ENCODE measurements at places on chromosomes 2 and 18. TPM values are rescaled to one million over a fixed set of nuclear protein-coding genes. Genes with fewer than 3 reads are reported as not detected.

The TMEM17 gene
- 7.6 TPM for total RNA-seq

The CABLES1 gene
- total RNA-seq = 10.0 TPM

The ACVR1C gene
- total RNA-seq = 0.04 TPM

The LYPD6 gene
- total RNA-seq = 1.1 TPM

The LRP2 gene
- total RNA-seq = not detected

The IL36A gene
- not detected for total RNA-seq

The NFATC1 gene
- total RNA-seq = 2.9 TPM

The NAPG gene
- 31.0 TPM for total RNA-seq
